ENCODE measurements at places on chromosomes 16 and 17.
A peak's percentile ranks its signal among the peaks of the same experiment; 100 is the strongest.

DNA sequence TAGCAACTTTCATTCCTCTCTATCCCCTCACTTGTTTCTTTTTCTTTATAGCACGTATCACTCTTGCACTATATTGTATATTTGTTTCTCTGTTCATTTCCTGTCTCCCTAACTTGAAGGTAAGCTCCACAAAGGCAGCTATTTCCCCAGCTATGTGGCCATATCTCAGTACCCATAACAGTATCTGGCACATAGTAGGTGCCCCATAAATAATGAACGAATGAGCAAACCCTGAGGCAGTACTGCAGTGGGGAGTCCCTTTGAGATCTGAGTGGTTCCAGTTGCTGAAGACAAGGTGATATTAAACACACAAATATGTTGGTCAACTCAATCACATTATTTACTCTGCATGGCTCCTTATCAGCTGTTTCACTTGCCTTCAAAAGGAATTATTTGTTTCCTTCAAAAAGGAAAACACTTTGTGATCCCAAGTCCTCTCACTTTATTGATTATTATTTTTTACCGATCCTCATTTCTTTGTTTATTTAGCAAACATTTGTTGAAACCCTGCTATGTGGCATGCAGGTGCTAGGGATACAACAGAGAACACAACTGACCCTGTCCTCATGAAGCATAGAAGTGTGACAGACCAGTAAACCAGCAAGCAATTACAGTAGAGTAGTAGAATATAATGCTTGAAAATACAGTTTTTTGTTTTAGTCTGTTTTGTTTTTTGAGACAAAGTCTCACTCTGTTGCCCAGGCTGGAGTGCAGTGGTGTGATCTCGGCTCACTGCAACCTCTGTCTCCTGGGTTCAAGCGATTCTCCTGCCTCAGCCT, 5.7 kb upstream of the ADAP2 start:
- DNase-seq: no peak

DNA sequence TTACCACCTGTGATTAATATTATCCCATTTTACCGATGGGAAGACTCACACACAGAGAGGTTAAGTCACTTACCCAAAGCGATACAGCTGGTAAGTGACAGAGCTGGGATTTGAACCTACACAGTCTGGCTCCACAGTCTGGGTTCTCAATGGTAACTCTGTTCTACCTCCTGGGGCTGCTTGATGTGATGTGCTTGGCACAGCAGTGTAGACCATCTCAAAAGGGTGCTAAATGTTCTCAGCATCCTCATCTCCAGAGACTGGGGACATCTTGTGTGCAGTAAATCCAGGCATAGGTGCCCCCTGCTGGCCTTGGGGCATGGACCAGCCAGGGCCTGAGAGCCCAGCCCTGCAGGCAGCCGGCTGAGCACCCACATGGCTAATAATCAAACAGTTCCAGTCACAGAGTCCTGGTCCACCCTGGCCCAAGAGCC, 15.4 kb upstream of the KATNB1 start:
- DNase-seq: peak; percentile 63

GRCh38 chr17:50679008-50679544, 28.6 kb downstream of the ANKRD40 start:
- no peak for DNase-seq

DNA sequence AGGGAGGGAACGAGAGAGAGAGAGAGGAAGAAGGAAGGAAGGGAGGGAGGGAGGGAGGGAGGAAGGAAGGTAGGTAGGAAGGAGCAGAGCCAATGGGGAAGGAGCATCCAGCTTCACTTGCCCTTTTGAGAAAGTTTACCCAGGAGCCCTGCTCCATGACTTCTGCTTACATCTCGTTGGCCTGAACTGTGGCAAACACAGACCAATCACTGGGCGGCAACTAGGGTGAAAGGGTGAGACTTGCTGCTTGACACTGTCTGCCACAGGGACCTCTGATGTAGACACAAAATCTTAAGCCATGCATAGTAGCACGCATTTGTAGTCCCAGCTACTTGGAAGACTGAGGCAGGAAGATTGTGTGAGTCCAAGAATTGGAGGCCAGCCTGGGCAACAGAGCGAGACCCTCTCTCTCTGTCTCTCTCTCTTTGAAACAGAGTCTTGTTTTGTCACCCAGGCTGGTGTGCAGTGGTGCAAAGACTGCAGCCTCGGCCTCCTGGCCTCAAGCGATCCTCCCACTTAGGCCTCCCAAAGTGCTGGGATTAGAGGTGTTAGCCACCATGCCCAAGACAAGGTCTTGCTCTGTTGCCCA, 19.5 kb upstream of the TUBG2 start:
- no peak for DNase-seq

DNA sequence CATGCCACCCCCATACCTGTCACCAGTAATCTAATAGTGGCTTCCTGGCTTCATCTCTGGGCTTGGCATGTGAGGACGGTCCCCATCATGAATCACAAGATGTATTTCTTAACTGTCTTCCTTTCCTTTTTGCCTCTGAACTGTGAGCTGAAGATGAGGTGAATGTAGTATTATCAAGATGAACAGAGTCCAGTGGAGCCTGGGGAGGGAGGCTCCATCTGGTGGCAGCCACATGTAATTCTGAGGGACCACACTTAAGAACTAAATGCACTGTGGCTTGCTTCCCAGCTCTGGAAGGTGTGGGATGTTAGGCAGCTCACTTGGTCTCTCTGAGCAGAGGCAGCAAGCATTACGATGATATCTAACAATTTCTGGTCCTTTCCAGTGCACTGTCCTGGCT, 354.9 kb upstream of the ASIC2 start:
- DNase-seq: peak; percentile 63

DNA sequence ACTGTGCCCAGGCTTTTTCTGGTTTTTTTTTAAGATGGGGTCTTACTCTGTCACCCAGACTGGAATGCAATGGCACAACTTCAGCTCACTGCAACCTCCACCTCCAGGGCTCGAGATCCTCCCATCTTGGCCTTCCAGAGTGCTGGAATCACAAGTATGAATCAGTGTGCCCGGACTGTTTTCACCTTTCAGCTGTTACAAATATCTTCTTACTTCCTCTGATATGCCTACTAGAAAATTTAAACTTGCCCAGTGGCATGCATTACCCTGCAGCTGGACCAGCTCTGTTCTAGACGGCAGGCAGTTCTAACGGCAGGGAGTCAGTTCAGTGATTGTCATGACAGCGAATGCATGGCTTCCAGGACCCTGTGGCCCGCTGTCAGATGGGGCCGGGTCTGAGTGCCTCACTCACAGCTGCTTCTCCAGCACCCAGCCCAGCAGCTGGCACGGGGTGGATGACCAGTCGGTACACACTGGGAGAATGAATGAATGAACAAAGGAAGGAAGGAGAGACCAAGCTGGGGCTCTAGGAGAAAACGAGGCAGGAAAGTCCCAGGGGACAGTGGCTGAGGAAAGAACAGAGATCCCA, 28.0 kb upstream of the LITAF start:
- no peak for DNase-seq

- DNase-seq: no peak
These were observed 96.6 kb downstream of the WDR59 start for GRCh38 chr16:74888232-74888862.

DNA sequence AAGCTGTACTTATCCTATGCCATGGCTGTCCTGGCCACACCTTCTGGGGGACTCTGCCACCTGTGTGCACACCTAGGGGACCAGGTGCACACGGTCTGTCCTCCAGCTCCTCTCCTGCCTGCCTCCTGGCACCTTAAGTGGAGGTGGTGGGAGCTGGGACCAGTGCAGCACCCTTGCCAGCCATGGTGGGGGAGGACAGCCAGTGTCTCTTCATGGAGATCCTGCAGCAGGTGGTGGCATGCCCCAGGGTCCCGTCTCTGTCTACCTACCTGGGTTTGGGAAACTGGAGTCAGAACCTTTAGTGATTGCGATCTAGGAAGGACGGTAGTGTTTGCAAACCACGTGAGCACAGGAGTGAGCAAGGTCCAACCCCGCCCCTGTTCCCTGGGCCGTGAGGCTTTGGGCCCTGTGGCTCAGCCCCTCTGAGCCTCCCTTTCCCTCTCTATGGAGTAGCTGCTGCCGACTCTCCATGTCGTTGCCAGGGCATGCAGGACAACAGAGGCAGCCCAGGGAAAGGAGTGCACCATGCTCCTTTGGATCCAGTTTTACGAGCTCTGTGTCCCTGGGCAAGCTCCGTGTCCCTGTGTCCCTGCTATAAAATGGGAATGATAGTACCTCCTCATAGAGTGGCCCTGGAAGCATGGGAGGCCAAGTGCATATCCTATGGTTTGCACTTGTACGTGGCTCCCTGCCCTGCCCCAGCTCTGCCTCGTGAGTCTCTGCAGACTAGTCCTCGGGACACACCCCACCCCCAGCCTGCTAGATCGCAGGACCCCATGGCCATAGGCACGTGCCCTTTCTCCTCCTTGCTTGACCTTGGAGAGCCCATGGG, 7.1 kb downstream of the ADGRG1 start:
- no peak for DNase-seq

DNA sequence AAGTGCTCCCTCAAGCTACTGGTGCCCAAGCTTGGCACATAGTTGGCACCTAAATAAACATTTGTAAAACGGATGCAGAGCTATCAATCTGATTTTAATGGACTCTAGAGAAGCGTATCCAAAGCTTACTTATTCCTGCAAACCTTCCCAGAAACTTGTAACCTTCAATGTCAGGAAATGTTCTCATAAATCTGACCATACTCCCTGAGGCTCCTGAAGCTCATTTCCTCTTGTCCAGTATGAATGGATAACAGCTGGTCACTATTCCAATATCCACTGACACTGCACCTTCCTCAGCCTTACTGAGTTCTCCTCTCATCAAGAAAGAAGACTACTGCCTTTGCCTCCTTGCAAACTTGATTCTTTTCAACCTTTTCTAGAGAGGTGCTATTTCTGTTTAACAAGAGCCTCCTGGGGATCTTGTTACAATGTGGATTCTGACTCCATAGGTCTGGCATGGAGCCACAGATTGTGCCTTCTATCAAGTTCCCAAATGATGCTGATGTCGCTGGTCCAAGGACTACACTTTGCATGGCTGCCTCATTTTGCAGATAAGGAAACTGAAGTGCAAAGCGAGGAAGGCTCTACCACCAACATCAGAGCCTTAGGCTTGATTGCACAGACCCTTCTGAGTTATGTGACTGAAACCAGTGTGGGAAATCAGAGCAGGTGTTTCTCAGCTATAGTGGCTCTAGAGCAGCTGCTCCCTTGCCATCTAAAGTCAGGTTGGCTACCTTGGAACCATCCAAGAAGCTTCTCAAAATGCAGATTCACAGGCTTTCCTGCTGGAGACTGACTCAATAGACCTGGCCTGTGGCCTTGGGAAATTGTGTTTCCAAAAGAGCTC, 377.8 kb downstream of the SOX9 start:
- no peak for DNase-seq

- DNase-seq: no peak
These were observed 375.7 kb upstream of the CDH11 start for GRCh38 chr16:65497571-65497970.

DNA sequence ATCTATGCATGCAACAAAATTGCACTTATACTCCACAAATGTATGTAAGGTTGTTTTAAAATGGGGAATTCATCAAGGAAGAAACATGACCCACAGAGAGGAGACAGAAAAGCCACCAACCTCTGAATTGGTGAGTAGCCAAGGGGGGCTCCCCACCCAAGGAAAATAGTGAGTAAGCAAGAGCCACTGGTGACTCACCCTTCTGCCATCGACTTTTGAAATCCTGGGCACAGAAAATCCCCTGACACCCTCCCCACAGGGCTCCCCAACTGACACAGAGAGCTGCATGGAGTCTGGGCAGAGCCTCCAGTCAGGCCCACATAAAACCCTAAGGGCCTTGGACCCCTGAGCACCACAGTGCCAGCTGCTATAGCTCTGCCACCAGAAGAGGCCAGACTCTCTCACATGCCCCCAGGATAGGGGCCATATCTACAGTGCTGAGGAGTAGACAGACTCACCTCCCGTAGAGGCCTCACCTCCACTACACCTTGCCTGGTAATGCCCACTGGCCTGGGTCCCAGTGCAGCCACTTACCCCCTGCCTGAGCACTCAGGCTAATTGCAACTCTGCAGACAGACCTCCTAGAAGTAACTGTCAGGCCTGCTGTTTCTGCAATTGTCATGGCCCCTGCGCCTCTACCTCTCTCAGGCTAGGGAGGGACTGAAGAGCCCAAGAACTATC, 244.7 kb upstream of the WSB1 start:
- DNase-seq: no peak

DNA sequence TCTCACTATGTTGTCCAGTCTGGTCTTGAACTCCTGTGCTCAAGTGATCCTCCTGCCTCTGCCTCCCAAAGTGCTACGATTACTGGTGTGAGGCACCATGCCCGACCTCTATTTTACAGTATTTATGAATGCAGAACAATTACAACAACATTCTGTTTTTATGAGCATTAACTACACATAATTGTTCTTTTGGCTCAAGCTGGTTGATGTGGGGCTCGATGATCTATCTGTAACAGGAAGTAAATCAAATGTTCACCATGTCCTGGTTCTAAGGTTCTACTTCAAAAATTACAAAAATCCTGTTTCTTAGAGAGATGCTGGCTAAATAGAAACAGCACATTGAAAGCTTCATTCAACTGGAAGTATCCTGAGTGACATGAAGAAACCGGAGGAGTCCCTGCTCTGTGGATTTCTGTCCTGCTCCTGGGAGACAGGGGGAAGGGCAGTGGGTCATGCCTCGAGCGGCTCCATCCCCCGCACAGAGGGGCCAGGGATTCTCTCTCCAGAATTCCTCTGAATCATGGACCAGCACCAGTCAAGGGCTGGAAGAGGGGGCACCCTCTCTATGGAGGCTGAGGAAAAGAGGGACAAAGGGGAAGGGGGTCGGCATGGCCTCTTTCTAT, 31.5 kb downstream of the FA2H start:
- DNase-seq: no peak

DNA sequence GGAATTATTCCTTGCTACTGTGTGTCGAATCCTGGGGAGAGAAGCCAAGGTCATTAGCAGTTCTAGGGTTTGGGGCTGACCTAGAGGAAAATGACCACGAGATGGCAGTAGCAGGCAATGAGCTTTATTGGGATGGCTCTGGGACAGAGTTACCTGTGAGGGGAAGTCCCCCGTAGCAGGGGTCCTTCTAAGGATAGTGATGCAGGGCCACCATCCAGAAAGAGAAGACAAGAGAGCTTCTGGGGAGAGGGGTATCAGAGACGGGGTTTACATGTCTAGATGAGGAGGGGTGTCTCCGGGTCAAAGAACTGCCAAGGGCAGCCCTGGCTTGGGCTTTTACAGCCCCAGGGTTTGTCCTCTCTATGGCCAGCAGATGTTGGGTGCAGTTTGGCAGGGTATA, 6.4 kb upstream of the GGT6 start:
- peak; percentile 76 for DNase-seq

Measured in neural progenitor cell (in vitro differentiated cells).